ENCODE measurements at places on chromosomes 1 and 21. TPM values are rescaled to one million over a fixed set of nuclear protein-coding genes. Genes with fewer than 3 reads are reported as not detected.

The LMX1A gene
- total RNA-seq, result not detected

The TSPAN2 gene
- total RNA-seq, result 6.1 TPM

The HSF2BP gene
- 0.41 TPM for total RNA-seq

GRCh38 chr1:235417086-235417697 lies 50.0 kb downstream of the TBCE start:
- no peak for DNase-seq
- no peak overlapping the region for H3K27ac ChIP-seq
- H3K4me1 ChIP-seq, result no peaks in the 10 kb centered on the region

GRCh38 chr1:242023805-242024204 lies 24.9 kb upstream of the MAP1LC3C start:
- no peak for DNase-seq
- no peak overlapping the region for H3K4me3 ChIP-seq
- no peaks in the 10 kb centered on the region for H3K4me1 ChIP-seq
- H3K27me3 ChIP-seq, result no peaks in the 10 kb centered on the region
- no peak overlapping the region for H3K27ac ChIP-seq

GRCh38 chr1:45913183-45913683 lies 109.8 kb downstream of the MAST2 start:
- H3K4me1 ChIP-seq, result no peaks in the 10 kb centered on the region
- H3K4me3 ChIP-seq, result no peak overlapping the region
- no peaks in the 10 kb centered on the region for H3K27me3 ChIP-seq
- no peak for DNase-seq
- no peaks in the 10 kb centered on the region for H3K36me3 ChIP-seq

DNA sequence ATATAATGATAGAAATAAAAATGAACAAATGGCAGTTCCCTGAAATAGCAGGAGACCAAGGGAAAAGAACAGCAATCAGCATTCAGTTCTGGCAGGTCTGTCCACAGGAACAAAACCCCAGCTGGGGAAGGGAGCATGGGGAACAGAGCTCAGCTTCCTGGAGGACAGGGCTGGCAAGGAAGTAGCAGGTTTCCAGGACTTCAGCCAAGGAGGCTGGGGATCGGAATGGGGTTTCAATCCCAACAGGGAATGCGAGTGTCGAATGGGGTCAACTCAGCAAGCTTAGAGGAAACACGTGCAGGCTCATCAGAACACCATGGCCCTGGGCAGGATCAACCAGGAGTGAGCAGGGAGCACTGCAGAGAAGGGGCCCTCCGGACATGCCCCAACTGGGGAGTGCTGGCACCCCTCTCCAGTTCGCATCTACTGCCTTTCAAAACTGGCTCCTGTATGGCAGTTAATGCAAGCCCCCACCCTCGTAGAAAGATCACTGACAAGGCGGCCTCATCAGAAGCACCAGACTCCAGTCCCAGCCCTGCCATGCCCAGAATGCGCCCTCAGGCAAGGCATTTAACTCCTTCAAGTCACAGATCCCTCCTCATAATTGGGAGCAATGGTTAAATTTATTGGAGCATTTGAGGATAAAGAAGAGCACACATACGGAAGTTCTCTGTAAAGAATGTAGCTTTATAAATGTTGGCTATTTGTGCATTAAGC lies 72.4 kb downstream of the SEC16B start:
- H3K27ac ChIP-seq, result no peak overlapping the region
- no peaks in the 10 kb centered on the region for H3K36me3 ChIP-seq
- H3K4me1 ChIP-seq, result no peaks in the 10 kb centered on the region
- DNase-seq, result no peak

GRCh38 chr1:38786040-38786436 lies 73.5 kb downstream of the RRAGC start:
- no peak for DNase-seq
- H3K4me1 ChIP-seq, result no peaks in the 10 kb centered on the region

DNA sequence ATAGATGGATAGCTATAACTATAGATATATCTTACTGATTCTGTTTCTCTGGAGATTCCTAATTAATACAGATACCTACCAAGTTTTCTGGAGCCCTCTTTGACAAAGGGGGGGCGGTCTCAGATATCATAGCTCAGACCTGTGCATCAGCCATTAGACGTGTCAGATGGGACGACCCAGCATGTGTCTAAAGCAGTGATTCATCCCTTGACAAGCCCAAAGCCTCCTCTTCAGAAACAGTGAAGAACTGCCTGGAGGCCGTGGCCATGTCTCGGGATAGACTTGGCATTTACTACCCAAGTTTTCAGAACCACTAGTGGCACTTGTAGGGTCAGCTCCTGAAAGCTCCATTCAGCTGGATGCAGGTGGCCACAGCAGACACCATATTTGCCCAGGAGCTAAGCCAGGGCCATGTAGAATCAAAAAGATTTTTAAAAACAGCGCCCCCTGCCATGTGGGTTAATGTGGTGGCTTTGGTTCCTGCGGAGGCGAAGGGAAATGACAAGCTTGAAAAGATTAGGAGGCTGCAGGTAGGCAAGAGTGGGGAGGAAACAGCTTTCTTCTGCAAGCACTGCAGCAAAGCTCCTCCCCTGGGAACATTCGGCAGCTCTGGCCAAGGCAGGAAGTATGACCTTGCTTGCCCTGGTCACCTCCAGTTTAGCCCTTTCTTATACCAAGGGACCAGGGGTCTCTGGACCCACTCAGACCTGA lies 82.2 kb downstream of the FBXO2 start:
- H3K27ac ChIP-seq, result no peak overlapping the region
- no peaks in the 10 kb centered on the region for H3K36me3 ChIP-seq
- no peak for DNase-seq
- H3K4me1 ChIP-seq, result no peaks in the 10 kb centered on the region
- H3K4me3 ChIP-seq, result no peak overlapping the region
- H3K27me3 ChIP-seq, result peaks cover 10% of the 10 kb centered on the region

DNA sequence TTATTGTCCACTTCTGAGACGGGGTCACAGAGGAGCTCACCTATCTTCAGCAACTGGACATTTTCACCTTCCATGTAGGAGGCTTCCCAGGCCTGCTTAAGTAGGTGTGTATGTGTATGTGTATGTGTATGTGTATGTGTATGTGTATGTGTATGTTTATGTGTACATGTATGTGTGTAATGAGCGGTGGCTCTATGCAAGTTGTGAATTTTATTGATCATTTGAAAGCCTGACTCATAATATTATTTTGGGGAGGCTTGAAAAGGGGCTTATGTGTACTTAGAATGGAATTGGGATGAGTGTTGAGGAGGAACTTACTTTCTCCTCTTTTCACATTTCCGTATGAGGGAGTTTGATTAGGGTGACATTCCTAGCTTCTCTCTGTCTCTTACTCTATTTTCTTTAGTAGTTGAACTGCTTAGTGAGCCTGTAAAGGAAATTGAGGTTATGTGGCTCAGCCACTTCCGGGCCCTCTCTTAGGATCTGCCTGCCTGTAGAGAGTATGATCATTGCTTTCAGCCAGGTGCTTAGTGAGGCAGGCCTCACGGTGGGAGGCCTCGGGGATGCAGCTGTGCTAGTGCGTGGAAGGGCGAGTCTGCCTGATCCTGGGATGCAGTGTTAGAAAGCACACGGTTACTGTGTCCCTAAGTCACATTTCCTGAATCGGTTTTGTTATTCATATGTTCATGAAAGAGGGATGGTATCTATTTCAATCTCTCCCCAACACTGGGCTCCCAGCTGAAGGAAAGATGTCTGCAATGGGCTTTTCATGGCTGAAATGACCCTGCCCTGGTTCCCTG lies 61.0 kb downstream of the IER5 start:
- H3K4me3 ChIP-seq, result no peak overlapping the region
- H3K36me3 ChIP-seq, result no peaks in the 10 kb centered on the region
- H3K27me3 ChIP-seq, result no peaks in the 10 kb centered on the region
- no peak for DNase-seq

DNA sequence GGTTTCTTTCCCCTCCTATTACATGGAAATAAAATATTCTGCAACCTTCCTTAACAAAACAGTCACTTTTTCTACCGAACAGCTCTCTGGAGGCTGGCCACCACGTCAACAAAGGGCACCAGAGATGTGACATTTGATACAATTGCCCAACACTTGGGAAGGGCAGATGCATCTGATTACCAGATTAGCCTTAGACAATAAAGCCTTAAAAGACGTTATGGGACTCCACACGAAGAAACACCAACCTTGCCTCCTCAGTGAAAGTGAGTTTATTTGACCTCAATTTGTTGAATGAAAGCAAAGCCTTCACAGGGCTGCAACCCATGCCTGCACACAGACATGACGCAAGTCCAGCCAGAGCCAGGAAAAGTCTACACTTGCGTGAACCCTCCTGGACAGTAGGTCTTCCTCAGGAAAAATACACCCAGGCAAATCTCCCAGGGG lies 136.1 kb downstream of the TGFBR3 start:
- DNase-seq, result no peak
- peaks cover 49% of the 10 kb centered on the region for H3K4me1 ChIP-seq
- H3K36me3 ChIP-seq, result no peaks in the 10 kb centered on the region
- no peak overlapping the region for H3K4me3 ChIP-seq
- H3K27me3 ChIP-seq, result no peaks in the 10 kb centered on the region

GRCh38 chr1:82632155-82632554 lies 831.4 kb downstream of the ADGRL2 start:
- no peak overlapping the region for H3K4me3 ChIP-seq
- no peaks in the 10 kb centered on the region for H3K36me3 ChIP-seq
- H3K27ac ChIP-seq, result no peak overlapping the region
